ENCODE measurements at places on chromosomes 16 and 17. TPM values are rescaled to one million over a fixed set of nuclear protein-coding genes. Genes with fewer than 3 reads are reported as not detected.

DNA sequence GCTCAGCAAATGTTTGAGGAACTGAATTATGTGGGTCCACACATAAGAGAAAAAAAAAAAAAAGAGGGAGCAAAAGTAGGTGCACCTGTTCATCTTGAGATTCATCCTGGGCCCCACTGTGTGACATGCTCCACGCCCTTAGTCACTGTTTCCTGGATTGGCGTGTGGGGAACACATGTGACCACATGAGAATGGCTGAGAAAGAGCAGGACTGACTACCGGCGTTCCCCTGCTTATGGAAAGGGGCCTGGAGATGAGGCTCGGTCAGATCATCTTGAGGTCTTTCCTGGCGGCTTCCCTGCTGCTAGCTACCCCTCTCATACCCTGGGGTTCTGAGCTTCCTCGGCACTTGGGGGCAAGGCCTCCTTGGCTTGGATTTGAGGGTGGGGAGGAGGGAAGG lies 3.9 kb downstream of the DEXI start:
- H3K4me3 ChIP-seq: peak overlapping the region; percentile 95
- H3K36me3 ChIP-seq: peaks cover 41% of the 10 kb centered on the region
- H3K27ac ChIP-seq: peak overlapping the region; percentile 75
- no peaks in the 10 kb centered on the region for H3K27me3 ChIP-seq
- peaks cover 73% of the 10 kb centered on the region for H3K4me1 ChIP-seq

- H3K36me3 ChIP-seq: peaks cover 10% of the 10 kb centered on the region
- peak within 1 kb of the TSS; percentile 76 for H3K27ac ChIP-seq
- peak within 1 kb of the TSS; percentile 72 for H3K4me3 ChIP-seq
- peaks cover 24% of the 10 kb centered on the region for H3K27me3 ChIP-seq
These were observed at the start of gene HAS3 for GRCh38 chr16:69105501-69106361. Gene HAS3, plus strand, starts transcription at chr16:69105653. Its CDS starts 3,743 bp downstream, at chr16:69109396.

DNA sequence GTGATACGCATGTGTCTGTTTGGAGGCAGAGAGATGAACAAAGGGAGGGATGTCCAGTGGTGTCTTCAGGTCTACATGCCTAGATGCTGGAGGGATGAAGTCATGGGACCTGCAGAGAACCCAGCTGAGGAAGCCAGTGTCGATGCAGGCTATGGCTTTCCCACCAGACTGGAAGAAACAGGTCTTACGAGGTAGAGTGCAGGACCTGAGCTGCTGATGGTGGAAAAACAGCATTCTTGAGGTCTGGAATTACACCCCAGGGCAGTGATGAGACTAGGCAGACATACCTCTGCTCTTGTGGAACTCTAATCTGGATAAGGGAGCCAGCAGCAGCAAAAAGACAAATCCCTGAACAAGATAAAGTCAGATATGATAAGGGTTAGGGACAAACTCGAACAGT lies 37.4 kb downstream of the ARSG start:
- H3K27ac ChIP-seq: no peak overlapping the region
- H3K27me3 ChIP-seq: no peaks in the 10 kb centered on the region
- peaks cover 11% of the 10 kb centered on the region for H3K4me1 ChIP-seq
- DNase-seq: no peak

DNA sequence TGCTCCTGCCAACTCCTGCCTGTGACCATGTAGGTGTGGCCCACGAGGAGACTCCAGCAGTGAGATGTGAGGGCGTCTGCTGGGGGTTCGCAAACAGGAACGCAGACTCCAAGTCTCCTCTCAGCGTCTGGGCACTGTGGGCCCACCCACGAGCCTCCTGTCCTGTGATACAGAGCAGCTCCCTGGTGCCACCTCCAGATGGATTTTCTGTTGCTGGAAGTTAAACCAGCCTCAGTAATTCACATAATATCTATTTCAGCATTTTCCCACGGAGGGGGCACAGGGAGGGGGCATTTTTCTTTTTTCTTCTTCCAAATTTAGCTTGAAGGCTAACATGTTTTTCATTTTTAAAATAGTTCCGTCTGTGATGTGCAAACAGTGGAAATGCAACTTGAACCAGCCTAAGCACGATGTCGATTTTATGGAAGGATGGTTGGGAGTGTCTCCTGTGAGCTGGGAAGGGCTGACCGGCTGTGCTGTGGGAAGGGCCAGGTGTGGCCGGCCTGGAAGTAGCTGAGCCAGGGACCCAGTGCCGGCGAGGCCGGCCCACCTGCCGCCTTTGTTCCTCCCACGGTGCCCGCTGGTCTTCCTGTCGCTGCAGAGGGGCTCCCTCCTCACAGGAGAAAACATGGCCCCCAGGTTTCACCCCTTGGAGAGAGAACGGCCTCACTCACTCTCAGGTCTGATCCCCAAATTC lies 3.9 kb upstream of the RAB40B start:
- H3K27ac ChIP-seq: no peak overlapping the region
- no peaks in the 10 kb centered on the region for H3K27me3 ChIP-seq
- no peaks in the 10 kb centered on the region for H3K36me3 ChIP-seq
- no peak for DNase-seq

GRCh38 chr17:4344926-4345325 lies 21.5 kb downstream of the UBE2G1 start:
- H3K36me3 ChIP-seq: peaks cover 2% of the 10 kb centered on the region
- H3K4me1 ChIP-seq: peaks cover 26% of the 10 kb centered on the region
- no peak overlapping the region for H3K27ac ChIP-seq
- no peaks in the 10 kb centered on the region for H3K27me3 ChIP-seq
- DNase-seq: no peak

- H3K27ac ChIP-seq: no peak overlapping the region
- H3K36me3 ChIP-seq: no peaks in the 10 kb centered on the region
- no peaks in the 10 kb centered on the region for H3K4me1 ChIP-seq
- H3K27me3 ChIP-seq: peaks cover 14% of the 10 kb centered on the region
- DNase-seq: no peak
These were observed 20.5 kb upstream of the RPTOR start for GRCh38 chr17:80523956-80524712.

- no peaks in the 10 kb centered on the region for H3K4me1 ChIP-seq
- H3K27me3 ChIP-seq: no peaks in the 10 kb centered on the region
- no peak overlapping the region for H3K4me3 ChIP-seq
- no peak overlapping the region for H3K27ac ChIP-seq
These were observed 37.1 kb downstream of the AMFR start for GRCh38 chr16:56388209-56388608.

GRCh38 chr17:7132511-7133094 lies 18.0 kb upstream of the ASGR2 start:
- peak; percentile 79 for DNase-seq
- H3K4me3 ChIP-seq: peak overlapping the region; percentile 9
- peak overlapping the region; percentile 91 for H3K27ac ChIP-seq
- H3K27me3 ChIP-seq: no peaks in the 10 kb centered on the region
- H3K4me1 ChIP-seq: peaks cover 25% of the 10 kb centered on the region
- H3K36me3 ChIP-seq: no peaks in the 10 kb centered on the region

DNA sequence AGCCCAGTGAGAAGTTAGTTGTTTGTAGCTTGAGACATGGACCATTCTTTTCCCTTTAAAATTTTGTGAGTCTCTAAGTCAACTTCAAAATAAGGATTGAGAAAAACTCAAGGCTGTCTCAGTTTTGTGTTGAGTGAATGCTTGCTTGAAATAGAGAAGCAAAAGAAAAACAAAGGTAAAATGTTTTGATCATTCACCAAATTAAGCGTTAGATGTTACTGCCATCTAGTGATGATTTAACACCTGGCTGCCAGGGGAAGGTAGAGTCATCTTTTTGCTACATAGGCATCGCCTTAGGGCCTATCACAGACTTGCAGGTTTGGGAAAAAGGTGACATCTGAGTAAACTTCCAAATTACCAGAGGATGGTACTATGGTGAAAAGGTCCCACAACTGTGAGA lies 74.4 kb downstream of the PCTP start:
- no peaks in the 10 kb centered on the region for H3K36me3 ChIP-seq
- H3K27ac ChIP-seq: no peak overlapping the region
- H3K4me3 ChIP-seq: no peak overlapping the region
- H3K27me3 ChIP-seq: no peaks in the 10 kb centered on the region

GRCh38 chr16:19365486-19365885 lies 52.2 kb upstream of the TMC5 start:
- H3K36me3 ChIP-seq: no peaks in the 10 kb centered on the region
- no peaks in the 10 kb centered on the region for H3K4me1 ChIP-seq
- H3K27ac ChIP-seq: no peak overlapping the region
- DNase-seq: no peak
- H3K27me3 ChIP-seq: peaks cover 3% of the 10 kb centered on the region

- H3K27me3 ChIP-seq: peaks cover 7% of the 10 kb centered on the region
- H3K36me3 ChIP-seq: no peaks in the 10 kb centered on the region
- DNase-seq: no peak
- H3K4me3 ChIP-seq: no peak overlapping the region
- H3K27ac ChIP-seq: no peak overlapping the region
These were observed 50.6 kb upstream of the TANGO6 start for GRCh38 chr16:68792465-68793324.

GRCh38 chr16:23716484-23716883 lies 3.5 kb upstream of the ERN2 start:
- H3K36me3 ChIP-seq: no peaks in the 10 kb centered on the region
- peaks cover 30% of the 10 kb centered on the region for H3K27me3 ChIP-seq
- no peak overlapping the region for H3K27ac ChIP-seq
- DNase-seq: no peak

DNA sequence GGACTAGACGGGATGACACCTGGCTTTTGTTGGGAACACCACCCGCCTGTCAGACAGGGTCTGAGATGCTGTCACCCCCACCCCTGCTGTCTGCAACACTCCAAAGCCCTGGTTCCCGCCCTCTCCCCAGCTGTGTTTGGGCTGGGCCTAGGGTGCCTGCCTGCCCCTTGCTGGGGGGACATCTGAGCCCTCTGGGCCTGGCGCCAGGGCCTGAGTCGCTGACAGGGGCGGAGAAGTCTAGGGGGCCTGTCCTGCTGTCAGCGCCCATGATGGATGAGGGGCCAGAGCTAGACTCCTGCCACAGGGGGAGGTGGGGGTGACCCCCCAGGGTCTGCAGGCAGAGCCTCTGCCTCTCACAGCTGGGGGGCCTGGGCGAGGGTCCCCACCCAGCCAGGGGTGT lies 7.6 kb upstream of the PKMYT1 start:
- H3K27me3 ChIP-seq: no peaks in the 10 kb centered on the region
- no peak overlapping the region for H3K27ac ChIP-seq
- no peaks in the 10 kb centered on the region for H3K36me3 ChIP-seq

- H3K27me3 ChIP-seq: no peaks in the 10 kb centered on the region
- H3K4me1 ChIP-seq: peaks cover 33% of the 10 kb centered on the region
- H3K36me3 ChIP-seq: no peaks in the 10 kb centered on the region
- H3K4me3 ChIP-seq: no peak overlapping the region
- no peak overlapping the region for H3K27ac ChIP-seq
These were observed 6.9 kb upstream of the GJD3 start for GRCh38 chr17:40371261-40371929.

DNA sequence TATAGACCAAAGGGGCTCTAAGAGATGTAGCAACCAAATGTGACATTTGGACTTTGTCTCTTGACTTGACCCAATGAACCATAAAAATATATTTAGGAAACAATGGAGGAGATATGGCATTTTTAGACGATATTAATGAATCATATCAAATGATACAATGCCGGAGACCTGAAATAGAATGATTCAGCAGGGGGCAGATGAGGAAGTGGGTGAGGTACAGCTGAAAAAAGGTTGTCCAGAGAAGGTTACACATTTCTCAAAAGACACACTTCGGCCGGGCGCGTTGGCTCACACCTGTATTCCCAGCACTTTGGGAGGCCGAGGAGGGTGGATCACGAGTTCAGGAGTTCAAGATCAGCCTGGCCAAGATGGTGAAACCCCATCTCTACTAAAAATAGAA lies 16.5 kb upstream of the SNN start:
- DNase-seq: no peak
- peaks cover 7% of the 10 kb centered on the region for H3K4me1 ChIP-seq
- H3K27ac ChIP-seq: no peak overlapping the region
- H3K36me3 ChIP-seq: no peaks in the 10 kb centered on the region

GRCh38 chr17:32746280-32746679 lies 130.6 kb downstream of the MYO1D start:
- DNase-seq: no peak
- no peaks in the 10 kb centered on the region for H3K4me1 ChIP-seq
- H3K27me3 ChIP-seq: no peaks in the 10 kb centered on the region
- no peak overlapping the region for H3K4me3 ChIP-seq
- H3K36me3 ChIP-seq: no peaks in the 10 kb centered on the region
- no peak overlapping the region for H3K27ac ChIP-seq

The SNX20 gene
- 43.3 TPM for total RNA-seq

The KRTAP9-8 gene
- not detected for total RNA-seq

The HOXB5 gene
- total RNA-seq: not detected

The PRSS33 gene
- total RNA-seq: not detected

The KCNH6 gene
- not detected for total RNA-seq

The TK1 gene
- 157 TPM for total RNA-seq

The NPIPB13 gene
- total RNA-seq: 10.5 TPM

The CASKIN1 gene
- total RNA-seq: 0.98 TPM

The INCA1 gene
- 0.18 TPM for total RNA-seq

The GJC1 gene
- 3.3 TPM for total RNA-seq

The OR1A1 gene
- total RNA-seq: not detected
